ENCODE measurements at places on chromosomes 16 and 17. TPM values are rescaled to one million over a fixed set of nuclear protein-coding genes. Genes with fewer than 3 reads are reported as not detected.

Gene NHLRC4
- under 0.01 TPM for total RNA-seq

Gene HEATR9
- total RNA-seq, result not detected

Gene TBC1D3I
- total RNA-seq, result not detected

Gene TPPP3
- not detected for total RNA-seq

Gene CCL17
- total RNA-seq, result not detected

Gene KRTAP2-2
- not detected for total RNA-seq

Gene TEPSIN
- total RNA-seq, result 5.8 TPM

Gene TM4SF5
- not detected for total RNA-seq

Gene TCF25
- 140 TPM for total RNA-seq

Gene GNG13
- not detected for total RNA-seq

Gene KRT13
- total RNA-seq, result 112 TPM

Gene LGALS9B
- 0.26 TPM for total RNA-seq

Gene CES5A
- total RNA-seq, result not detected

Gene FNDC8
- not detected for total RNA-seq

Gene ALOX12
- 0.26 TPM for total RNA-seq

Gene ATP2C2
- total RNA-seq, result 32.1 TPM

Gene CSH1
- not detected for total RNA-seq
